Eye (tissue), 1 donor: ENCODE measurements at places on chromosomes 1 and 21.

- no peak for DNase-seq
Measured at GRCh38 chr1:30756545-30757351, 826 bp downstream of the LAPTM5 start.

DNA sequence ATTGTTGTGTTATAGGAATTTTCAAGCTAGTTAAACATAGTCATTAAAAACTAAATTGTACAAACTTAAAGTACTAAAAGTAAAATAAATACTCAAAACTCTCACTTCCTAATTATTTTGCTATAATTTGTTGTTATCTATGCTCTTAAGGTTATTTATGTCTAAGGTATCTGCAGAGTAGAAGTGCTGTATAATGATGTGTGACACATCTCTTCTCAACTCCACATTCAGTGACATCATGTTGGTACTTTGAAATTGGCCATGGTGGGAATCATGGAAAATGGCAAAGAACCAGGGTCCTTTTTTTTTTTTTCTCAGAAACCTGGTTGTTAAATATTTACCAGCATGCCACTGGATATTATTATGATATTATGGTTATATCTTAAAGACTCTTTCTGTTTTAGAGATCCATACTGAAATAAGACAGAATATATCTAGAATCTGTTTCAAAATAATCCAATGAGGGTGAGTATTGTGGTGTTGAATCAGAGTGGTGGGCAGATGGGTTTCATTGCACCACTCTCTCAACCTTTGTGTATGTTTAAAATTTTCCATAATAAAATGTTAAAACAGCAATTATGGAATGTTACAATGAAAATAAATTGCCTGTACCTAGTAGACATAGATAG, 22.4 kb downstream of the LRRC8B start:
- no peak for DNase-seq

- peak; percentile 21 for DNase-seq
Measured at GRCh38 chr1:171438441-171438840, 46.9 kb upstream of the PRRC2C start.

DNA sequence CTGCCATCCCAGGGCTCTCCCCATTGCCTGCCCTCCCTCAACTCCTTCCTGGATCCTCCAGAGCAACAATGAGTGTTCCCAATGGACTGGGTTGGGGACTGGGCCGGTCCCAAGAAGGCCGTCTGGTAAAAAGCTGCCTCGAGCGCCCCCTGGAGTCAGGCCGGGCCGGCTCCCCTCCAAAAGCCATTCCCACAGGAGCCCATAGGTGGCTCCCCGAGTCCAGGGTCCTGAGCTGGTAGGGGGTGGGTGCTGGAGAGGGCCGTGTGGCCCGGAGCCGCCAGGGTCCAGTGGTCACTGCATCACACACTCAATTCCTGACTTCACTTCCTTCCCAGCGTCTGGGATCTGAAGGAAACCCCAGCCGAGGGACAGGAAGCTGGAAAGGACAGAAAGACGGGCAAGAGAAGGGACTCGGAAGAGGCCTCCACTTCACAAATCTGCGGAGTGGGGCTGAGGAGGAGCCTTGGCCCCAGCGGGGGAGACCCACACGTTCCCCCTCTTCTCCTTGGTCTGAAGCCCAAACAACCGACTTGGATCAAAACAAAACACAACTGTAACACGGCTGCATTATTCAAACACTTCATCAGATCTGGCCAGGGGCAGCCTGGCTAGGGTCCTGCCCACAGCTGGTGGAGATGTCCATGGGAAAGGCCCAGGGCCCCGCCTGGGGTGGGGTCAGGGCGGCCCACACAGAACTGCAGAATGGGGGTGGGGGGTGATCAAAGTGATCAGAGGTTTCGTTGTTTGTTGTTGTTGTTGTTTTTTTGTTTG, 10.9 kb upstream of the ALDH4A1 start:
- DNase-seq = peak; percentile 82

- DNase-seq = no peak
Measured at GRCh38 chr21:38833117-38833516, 27.4 kb downstream of the ETS2 start.

DNA sequence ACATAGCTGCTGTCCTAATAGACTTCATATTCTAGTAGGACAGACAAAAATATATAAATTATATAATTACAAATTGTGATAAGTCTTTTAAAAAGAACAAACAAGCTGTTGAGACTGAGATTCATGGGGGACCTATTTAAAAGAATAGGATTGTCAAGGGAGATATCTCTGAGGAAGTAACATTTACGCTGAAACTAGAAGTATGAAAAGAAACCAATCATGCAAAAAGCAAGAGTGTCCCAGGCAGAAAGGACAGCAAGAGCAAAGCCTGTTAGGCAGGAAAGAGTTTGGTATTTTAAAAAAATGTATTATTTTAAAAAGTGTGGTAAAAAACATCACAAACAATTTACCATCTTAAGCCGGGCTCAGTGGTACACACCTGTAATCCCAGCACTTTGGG, 9.1 kb upstream of the METTL13 start:
- no peak for DNase-seq

GRCh38 chr1:59261537-59261936, 35.4 kb upstream of the FGGY start:
- DNase-seq = peak; percentile 77
